ENCODE measurements at places on chromosomes 3 and 15.

- no peak for DNase-seq
These were observed 418.2 kb downstream of the CNTN4 start for GRCh38 chr3:2516762-2517441.

DNA sequence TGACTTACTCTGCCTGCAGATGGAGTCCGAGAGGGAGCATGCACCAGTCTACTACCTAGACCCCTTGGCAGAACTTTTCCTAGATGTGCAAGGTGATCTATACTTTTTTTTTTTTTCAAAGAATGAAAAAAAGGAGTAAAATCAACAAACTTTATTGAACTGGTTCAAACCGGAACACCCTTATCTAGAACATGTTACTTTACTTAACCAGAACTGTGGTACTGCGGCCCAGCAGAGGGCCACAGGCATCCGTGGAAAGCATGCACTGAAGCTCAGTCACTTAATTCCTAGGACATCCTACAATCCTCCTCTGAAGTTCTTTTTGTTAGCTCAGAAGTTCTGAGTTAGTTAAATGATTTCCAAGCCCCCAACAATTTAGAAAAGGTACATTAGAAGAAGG is 21.6 kb downstream of the CHAC1 start:
- DNase-seq, result no peak

GRCh38 chr3:9022305-9023225 is 59.3 kb upstream of the RAD18 start:
- no peak for DNase-seq

DNA sequence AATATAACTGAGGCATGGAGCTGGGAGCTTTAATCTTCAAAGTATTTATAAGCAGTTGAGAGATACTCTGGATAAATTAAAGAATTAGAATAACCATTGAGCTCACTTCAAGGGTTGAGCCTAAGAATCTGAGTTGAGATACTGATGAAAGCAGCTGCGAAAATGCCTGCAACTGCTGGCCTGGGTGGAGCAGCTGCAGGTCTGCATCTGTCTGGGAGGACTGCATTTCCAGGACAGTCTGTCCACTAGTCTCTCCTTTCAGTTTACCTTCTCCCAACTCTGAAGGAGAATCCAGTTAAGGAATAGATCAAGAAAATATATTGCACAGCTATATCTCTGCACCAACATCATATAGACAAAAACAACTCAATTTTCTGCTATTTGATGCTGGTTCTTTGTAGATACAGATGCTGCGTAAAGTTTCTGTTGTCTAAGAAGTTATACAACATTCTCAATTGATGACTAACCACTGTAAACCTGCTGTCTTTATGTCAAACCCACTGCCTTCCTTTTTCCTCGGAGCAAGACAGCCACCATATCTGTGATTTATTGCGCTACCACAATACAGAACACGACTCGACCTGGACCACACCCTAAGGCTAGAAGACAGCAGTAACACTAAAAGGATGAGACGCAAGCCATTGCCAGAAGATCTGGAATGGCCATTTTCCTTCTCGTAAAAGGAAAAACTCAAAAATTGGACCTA is 245.1 kb downstream of the MAGI1 start:
- no peak for DNase-seq

DNA sequence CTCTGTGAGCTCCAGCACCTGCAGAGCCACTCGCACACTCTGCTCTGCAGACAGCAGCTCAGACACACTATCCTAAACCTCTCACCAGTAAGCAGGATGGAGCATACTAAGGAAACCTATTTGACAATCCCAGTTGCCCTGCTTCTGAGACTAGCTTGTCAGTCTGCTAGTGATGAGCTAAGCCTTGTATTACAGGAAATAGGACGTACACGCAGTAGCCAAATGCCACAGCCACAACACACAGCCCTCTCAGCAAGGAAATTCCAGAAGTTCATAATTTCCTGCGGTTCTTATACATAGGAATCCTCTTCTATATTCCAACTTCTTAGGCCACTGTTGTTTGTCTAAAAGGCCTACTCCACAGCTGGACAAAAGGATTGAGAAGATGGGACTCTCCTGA is 74.5 kb downstream of the MYLK start:
- DNase-seq, result no peak

DNA sequence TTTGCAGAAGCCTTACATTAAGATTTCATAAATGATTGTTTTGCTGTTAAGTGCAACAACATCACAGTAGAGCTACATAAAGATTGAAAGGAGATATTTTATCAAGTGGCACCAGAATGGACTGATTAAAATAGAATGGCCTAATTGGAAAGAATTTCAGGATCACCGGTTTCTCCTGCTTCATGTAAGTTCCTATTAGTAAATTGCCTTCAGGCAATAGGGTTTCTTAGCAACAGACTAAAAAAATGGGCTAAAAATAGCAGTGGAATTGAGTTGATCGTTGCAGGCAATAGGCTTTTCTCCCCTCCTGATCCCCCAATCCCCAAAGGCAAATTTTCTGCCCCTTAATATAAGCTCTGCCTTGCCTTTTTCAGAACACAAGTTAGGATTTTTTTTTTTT is 917 bp downstream of the LNP1 start:
- peak; percentile 72 for DNase-seq

GRCh38 chr15:34262362-34262761 is 37.5 kb downstream of the EMC4 start:
- no peak for DNase-seq

- DNase-seq, result no peak
These were observed 199.7 kb downstream of the CHL1 start for GRCh38 chr3:396293-396692.

- DNase-seq, result no peak
These were observed 684 bp downstream of the SLTM start for GRCh38 chr15:58932710-58933280.
